ENCODE measurements at places on chromosomes 6 and 20.

GRCh38 chr6:66865771-66866170 lies 1158.7 kb upstream of the EYS start:
- DNase-seq, result no peak

GRCh38 chr6:169589293-169589692 lies 112.5 kb downstream of the WDR27 start:
- DNase-seq, result no peak

DNA sequence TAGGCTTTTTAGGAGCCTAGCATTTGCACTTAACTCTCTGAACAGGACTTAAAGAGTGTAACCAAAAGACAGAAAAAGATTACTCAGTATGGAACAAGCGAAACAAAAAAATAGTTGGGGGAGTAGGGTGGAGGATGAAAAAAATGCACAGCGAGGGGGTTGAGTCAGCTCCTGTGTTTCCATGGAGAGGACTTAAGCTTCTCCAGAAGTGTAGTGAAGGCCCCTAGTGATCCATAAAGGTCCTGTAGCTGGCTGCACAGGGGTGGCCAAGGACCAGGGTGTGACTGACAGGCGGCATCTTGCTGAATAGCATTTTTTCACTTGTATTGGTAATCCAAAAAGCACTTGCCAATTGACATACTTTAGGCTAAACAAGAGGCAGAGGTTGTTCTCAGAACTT lies 533.9 kb downstream of the RFPL4B start:
- no peak for DNase-seq

DNA sequence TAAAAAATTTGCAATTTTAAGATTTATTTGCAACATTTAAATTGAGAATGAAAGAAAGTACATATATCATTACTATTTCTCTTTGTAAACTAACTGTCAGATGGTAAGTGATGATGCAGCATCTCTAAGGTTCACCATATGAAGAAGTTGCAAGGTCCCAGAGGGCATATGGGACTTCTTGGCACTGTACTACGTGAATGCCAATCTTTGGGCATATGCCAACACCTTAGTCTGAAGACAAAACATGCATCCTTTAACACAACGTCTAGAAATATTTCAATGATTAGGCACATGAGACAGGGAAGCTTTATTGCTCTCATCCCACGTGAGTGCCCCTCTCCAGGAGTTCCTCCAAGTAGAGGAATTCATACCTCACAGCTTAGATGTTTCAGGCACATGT lies 66.8 kb downstream of the CDK19 start:
- DNase-seq, result no peak

DNA sequence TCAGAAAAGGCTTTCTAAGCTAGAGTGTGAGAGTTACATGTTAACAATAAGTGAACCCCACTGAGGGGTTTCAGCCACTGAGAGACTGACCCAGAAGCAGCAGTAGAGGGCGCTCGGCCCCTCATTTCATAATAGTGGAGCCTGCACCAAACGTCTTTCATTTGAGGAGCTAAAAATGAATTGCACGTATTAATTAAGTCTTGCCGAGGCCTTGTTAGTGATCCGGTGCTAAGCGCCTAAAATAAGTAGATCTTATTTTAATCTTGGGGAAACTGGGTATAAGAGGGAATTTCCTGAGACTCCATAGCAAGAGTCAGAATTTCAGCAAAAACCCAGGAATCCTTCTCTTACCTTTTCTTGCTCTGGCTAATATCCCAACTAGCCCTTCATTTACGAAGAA lies 209.7 kb downstream of the FARS2 start:
- DNase-seq, result peak; percentile 60

DNA sequence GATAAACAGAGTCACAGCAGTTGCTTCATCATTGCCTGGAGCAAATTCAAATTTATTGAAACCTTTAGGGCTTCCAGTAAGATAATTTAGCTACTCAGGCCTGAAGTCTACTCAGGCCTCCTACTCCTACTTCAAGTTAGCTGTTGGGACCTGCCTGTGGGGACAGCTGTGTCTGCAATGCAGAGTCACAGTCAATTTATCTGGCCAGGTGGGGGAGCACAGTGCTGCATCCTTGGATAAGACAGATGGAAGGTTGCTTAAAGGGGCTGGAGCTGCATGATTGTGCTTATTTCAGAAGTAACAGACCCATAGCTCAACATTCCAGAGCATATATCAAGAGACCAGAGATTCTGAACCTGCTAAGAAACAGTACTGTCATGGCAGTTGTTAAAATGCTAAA lies 932.1 kb downstream of the QKI start:
- DNase-seq, result no peak

- no peak for DNase-seq
Measured at GRCh38 chr6:152161501-152161900, 354.0 kb downstream of the ESR1 start.

DNA sequence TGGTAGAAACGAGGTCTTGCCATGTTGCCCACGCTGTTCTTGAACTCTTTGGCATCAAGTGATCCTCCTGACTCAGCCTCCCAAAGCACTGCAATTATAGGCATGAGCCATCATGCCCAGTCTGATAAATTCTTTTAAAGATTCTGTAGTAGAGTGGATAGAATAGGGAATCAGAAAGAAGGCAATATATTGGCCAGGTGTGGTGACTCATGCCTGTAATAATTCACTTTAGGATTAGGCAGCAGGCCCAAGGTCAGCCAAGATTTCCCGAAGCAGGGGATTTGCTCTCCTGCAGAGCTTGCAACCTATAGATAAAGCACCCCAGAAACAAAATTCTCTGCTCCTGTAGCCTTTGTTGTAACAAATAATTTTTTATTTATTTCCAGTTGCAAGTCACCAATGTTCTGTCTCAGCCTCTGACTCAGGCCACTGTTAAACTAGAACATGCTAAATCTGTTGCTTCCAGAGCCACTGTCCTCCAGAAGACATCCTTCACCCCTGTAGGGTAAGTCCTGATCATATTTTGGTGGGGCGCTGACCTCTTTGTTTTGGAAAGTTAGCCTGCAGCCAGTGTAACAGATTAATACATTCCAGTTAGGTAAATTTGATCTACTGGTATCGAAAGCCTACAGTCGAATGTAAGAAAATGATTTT lies 30.4 kb upstream of the MROH8 start:
- no peak for DNase-seq

- DNase-seq, result no peak
Measured at GRCh38 chr6:107832151-107833056, 8.3 kb upstream of the SCML4 start.

DNA sequence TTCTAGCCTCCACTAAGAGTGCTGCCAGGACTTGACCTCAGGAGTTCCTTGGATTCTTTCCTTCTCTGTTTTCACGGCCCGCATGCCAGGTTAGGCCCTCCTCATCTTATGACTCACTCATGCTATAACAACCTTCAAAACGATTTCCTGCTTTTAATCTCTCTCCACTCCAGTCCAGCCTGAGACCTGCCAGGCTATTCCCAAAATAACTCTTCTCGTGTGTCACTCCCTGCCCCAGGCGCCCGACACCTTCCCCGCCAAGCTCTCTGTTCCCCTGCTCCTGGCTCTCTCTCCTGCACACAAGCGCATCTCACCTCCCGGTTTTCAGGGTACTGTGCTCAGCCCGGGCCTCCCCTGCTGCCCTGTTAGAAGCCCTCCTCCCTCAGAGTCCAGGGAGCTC lies 64.1 kb upstream of the RPS6KA2 start:
- DNase-seq, result no peak

GRCh38 chr6:130513770-130514169 lies 148.0 kb downstream of the TMEM200A start:
- DNase-seq, result no peak

All from erythroblast (primary cell).